ENCODE measurements at places on chromosomes 6 and 20.

DNA sequence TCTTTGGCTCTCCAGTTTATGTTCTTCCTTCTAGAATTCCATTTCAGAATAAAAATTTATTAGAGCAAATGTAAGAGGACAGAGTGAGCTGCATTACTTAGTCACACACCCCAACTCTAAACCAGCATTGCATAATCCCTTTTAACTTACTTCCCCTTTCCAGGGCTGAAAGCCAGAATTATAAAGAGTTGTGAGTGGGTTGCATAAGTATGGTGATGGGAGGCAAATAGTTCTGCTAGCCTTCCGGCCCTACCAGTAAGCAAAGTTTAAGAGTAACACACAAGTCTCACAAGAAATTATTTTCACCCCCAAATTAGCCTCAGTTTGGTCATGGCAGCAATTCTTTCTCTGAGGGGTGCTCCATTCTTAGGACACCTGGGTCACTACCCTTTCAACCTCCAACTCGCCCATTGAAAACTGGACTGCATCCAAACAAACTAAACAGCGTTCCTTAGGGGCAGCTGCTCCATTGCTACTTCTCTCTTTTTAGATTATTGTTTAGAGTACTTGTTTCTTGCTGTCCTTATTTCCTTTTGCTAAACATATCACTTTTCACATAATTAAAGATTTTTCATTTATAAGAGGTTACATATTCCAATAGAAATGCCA, 1.6 kb downstream of the KIAA0408 start:
- DNase-seq, result no peak

- DNase-seq, result no peak
Observed at GRCh38 chr6:41494212-41495110, 51.7 kb upstream of the FOXP4 start.

GRCh38 chr20:49161428-49162152, 26.5 kb downstream of the STAU1 start:
- DNase-seq, result no peak

DNA sequence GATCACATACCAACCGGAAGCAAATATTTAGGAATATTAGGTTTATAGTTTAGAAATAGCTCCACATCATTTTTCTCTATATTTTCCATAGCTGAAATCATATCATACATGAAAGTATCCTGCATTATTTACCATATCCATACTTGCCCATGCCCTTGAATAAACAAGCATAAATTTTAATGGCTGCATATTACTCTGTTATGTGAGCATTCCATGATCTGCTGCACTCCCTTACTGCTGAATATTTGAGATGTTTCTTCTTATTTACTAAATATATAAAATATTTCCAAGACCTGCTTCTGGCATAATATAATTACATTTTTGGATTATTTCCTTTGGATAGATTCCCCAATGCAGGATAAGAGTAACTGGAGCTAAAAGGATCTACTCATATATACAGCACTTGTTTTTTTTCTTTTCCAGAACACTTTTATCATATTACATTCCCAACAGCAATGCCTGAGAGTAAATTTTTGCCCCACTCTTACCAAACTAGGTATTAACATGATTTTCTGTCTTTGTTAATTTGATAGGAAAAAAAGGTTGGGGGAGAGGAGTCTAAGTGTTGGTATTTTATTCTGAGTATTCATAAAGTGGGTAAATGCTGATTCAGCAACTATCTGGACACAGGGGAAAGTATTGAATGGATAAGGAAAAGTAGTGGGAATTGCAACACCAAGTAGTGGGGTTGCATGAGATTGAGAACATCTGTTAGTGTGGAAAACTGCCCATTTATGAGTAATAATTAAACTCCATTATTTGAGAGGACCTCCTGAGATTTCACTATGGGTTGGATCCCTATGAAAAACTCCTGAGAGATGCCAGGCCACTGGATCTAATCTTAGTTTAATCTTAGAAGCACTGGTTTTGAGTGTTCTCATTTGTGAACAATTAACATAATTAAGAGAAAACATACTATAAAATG, 76.0 kb downstream of the MAN1A1 start:
- DNase-seq, result no peak

All from DMS79 treated with DMSO at 0.1 percent for 48 hours (cell line).